Activated naive CD4-positive, alpha-beta T cell treated with anti-CD3 and anti-CD28 coated beads, Interleukin-2, amount 50 U/mL, for 72 hours (primary cell): ENCODE measurements at places on chromosomes 5 and 9. TPM values are rescaled to one million over a fixed set of nuclear protein-coding genes. Genes with fewer than 3 reads are reported as not detected.
A peak's percentile ranks its signal among the peaks of the same experiment; 100 is the strongest.

GRCh38 chr9:109506097-109506712 lies 8.1 kb upstream of the PTPN3 start:
- no peak for DNase-seq

DNA sequence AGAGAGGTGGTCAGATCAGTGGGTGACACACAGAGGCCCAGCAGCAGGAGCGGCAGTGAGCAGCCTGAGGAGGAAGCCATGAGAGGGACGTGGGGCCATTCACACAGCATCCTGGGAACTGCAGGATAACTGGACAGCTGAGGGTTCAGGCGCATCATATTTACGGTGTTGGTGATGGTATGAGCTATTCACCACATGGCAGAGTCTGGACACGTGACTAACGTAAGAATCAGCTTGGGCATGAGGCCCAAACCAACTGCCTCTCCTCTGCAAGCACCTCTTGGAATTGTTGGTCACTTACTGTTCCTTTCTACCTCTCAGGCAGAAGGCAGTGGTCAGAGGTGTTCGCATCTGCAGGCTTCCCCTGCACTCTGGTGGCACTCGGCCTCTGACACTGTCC lies 141.1 kb downstream of the ENTREP1 start:
- DNase-seq = no peak

- no peak for DNase-seq
These were observed 8.8 kb upstream of the TRAF1 start for GRCh38 chr9:120935383-120935857.

GRCh38 chr9:86979657-86980056 lies 32.4 kb upstream of the GAS1 start:
- DNase-seq = no peak

GRCh38 chr9:113932906-113933584 lies 56.9 kb downstream of the ZNF618 start:
- DNase-seq = no peak

DNA sequence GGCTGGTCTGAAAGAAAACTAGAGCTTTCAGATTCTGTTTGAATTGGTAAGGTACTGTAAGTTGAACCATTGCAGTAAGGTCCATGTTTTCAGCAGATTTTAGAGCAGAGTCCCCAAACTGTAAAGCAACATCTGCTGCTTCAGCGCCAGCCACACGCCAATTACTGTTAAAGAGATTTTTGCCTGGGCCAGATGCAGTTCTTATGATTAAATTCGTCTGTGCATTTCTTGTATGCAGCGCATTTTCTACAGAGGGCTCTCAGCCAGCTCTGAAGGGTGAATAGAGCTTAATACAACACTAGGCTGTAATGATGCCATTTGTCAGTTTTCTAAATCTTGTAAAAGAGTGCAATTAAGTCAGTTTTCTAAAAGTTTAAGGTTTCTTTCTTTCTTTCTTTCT lies 246.3 kb downstream of the COX7C start:
- DNase-seq = no peak

DNA sequence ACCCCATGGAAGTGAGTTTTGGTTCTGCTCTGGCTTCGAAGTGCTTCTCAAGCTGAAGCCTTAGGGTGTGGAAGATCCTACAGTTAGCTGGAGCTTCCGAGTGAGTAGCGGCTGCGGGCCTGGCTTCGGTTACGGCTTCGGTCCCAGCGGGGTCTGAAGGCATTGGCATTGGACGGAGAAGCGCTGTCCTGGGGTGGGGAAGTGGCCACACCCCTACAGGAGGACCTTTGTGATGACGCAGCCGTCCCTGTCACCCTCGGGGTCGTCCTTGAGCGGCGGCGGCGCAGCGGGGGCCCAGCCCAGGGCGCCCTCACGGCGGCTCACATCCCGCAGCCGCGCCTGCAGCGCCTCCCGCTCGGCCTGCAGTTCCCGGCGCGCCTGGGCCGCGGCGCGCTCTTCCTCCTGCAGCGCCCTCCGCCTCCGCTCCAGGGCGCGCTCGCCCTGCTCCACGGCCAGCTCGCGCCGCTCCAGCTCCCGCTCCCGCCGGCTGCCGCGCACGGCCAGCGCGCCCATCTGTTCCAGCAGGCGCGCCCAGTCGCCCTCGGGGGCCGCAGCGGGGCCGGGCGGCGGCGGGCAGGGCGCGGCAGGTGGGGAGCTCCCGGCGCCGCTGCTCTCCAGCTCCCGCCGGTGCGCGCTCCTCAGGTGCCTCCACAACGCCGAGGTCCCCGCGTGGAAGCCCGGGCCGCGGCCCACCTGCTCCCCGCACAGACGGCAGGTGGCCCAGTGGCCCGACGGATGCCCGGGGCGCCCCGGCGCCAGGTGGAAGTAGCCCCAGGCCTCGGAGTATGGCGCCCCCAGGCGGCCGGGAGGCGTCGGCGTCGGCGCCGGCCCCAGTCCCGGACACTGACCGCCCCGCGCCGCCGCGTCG lies 9.9 kb downstream of the ZBED3 start:
- peak; percentile 64 for DNase-seq

The SPEF2 gene
- 31.2 TPM for total RNA-seq

The EFNA5 gene
- not detected for total RNA-seq

The ISL1 gene
- not detected for total RNA-seq

The TXNDC8 gene
- not detected for total RNA-seq

The OR1J2 gene
- not detected for total RNA-seq
